T-cell (primary cell): ENCODE measurements at places on chromosomes 7 and 10.

DNA sequence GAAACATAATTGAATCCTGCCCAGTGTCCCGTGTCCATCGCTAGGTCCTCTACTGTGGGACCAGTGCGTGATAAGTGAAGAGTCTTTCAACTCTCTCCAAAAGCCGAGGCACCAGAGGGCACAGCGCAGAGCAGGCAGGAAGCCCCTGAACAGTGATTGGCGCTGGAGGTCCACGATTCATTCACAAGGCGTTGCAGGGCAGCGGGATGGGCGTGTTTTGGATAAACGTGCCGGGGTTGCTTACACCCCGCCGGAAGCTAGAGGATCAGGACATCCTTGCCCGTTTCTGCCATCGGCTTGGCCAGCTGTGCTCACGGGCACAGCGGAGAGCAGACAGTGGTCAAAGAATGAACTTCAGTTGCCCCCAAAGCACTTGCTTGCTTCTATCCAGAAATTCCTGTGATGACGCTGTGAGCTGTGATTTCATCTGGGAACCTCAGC, 86.0 kb upstream of the PFKP start:
- DNase-seq: no peak

GRCh38 chr7:138889582-138890498, 91.3 kb downstream of the KIAA1549 start:
- DNase-seq: no peak

DNA sequence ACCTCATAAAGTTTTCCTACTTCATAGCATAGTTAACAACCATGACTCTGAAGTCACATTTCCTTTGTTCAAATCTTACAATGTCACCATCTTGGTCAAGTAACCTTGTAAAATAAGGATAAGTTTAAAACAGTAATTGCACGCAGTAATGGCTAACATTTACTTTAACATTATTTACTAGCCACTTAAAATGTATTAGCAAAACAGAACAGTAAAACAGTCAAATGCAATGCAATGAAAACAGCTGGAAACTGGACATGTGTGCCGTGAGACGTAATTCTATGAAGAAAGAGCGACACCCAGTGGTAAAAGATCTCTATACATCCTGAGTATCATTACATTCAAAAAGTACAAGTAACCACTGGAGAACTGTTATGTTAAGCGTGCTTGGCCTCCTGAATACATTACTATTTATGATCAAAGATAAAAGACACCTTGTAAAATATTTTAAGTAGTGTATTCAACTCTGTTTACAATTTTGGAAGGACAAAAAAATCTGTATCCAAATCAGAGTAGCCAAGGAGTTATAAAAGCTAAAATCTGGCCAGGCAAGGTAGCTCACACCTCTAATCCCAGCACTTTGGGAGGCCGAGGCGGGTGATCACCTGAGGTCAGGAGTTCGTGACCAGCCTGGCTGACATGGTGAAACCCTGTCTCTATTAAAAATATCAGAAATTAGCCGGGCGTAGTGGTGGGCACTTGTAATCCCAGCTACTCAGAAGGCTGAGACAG, 27.2 kb downstream of the ATE1 start:
- no peak for DNase-seq

DNA sequence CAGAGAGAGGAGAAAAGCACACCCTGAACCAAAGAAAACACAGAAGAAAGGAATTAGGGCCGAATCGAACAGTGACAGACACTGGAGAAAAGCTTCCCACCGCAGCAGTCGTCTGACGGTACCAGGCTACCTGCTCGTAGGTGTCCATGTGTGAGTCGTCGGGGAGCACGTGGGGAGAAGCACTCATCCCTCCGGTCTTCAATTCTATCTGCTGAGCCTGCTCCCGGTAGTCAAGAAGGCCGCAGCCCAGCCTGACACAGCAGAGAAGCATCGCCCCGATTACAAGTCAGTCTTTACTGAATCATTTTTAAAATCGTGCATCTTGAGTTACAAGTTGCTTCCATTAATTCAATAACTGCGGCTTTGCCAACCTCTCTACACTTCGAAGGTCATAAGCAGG, 24.5 kb downstream of the PITRM1 start:
- no peak for DNase-seq

DNA sequence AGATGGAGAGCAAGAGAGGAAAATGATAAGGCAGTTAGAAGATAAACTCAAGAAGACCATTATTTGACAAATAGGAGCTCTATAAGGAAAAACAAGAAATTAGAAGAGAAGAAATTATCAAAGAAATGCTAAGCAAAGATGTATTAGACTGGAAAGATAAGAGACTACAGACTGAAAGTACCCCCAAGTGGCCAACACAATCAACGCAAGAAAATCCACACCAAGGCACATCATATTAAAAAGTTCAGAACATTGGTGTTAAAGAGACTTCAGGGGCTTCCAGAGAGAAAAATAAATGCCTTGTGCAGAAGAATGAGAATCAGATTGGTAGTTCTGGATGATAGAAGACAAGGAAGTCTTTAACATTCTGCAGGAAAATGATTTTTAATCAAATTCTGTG, 46.0 kb downstream of the SH2D4B start:
- DNase-seq: no peak

GRCh38 chr7:55129541-55130394, 111.0 kb downstream of the EGFR start:
- no peak for DNase-seq

- DNase-seq: no peak
Observed at GRCh38 chr7:108653526-108653925, 83.9 kb downstream of the DNAJB9 start.

DNA sequence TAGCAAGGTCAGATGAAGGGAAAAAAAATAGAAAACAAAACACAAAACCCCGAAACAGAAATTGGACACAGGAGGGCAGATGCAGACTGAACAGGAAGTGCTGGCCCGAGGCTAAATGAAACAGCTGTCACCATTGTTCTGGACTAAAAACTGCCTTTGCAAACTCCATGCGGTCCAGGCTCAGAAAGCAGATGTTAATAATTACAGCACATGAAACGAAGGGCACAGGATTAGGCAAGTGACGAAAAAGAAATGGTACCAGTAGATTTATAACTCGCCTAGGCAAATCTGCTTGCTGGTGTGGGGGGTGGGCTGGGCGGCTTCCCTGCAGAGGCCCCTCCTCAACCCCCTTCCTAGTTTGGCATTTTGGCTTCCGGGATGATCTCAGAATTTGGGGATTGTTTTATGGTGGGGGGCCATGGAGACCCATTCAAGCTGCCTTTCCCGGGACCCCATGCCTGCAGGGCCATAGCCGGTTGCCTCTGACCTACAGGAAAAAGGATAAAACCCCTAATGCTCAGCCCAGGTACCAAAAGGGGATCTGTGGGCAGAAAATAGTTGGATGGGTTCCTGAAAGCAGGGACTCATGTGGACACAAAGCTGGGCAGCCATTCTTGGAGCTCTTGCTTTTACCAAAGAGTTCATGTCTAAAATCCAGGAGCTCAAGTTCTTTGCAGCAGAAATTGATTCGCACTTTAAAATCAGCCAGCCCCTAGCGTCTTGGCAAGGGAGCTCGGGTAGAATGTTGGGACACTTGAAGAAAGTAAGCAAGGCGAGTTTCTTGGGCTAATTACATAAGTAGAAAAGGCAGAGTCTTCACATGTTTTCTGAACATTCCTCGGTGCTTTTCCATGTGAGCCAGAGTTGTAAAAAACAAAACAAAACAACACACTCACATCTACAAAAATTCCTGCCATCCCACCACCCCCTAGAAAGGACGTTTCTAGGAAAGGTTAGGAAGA, 39.0 kb upstream of the EMX2 start:
- DNase-seq: no peak

- DNase-seq: no peak
Observed at GRCh38 chr7:98186452-98187137, 24.6 kb upstream of the BHLHA15 start.

- DNase-seq: no peak
Observed at GRCh38 chr7:41103331-41103730, 599.6 kb downstream of the INHBA start.

DNA sequence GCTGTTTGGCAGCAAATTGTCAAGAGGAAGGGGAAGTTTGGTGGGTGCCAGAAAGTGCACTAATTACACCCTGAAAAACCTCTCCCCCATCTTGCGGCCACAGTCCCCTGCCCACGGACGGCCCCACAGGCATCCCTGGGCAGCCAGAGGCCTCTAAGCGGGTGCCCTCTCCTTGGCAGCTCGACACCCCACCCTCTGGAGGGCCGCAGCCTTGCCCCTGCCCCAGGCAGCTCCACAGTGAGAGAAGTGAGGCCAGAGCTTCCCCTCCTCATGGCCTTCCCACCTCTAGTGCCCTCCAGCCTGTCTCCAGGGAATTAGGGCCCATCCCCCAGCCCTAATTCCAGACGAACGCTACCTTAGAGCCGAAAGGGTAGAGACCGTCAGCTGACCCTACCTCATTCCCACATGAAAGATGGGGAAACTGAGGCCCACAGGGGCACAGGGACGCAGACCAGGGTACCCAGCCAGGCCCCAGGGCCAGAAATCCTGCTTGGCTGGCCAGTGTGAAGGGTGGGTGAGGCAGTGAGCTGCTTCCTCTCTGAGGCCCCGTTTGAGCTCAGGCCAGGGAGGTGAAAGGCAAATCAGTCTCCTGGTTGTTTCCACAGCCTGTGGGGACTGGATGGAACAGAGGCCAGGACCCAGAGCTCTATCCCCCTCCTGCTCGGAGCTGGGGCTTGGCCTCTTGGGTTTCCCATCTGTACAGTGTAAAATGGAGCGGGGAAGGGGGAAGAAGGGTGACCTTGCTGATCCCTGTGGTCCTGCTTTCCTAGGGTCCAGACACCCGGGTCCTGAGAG, 10.0 kb downstream of the ZCCHC24 start:
- no peak for DNase-seq

DNA sequence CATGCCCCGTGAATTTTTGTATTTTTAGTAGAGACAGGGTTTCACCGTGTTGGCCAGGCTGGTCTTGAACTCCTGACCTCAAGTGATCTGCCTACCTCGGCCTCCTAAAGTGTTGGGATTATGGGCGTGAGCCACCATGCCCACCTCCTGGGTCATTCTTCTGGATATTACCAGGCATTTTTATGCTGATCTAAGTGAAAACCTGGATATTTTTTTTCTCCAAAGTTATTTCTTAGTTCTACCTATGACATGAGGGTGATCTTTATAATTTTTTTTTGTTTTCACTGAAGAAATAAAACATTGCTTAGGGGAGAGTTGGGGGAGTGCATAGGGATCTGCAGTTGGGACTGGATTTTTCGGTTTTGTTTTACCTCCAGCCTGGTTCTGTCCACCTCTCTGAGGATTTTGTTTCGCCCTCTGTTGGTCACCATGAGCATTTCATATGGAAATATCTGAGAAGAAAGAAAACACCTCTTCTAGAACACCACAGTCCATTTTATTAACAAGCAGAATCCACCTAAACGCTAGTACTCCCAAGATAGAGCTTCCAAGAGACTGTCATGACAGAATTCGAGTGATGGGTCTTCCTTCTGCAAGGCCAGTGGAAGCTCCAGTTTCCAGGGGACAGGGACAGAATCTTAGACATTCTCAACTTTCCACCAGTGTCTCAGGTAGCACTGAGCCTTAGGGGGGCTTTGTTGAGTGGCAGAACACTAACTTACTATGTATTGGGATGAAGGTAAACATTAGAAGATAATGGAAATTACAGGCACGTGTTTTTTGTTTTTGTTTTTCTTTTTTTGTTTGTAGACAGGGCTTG, 33.4 kb upstream of the AFAP1L2 start:
- no peak for DNase-seq

DNA sequence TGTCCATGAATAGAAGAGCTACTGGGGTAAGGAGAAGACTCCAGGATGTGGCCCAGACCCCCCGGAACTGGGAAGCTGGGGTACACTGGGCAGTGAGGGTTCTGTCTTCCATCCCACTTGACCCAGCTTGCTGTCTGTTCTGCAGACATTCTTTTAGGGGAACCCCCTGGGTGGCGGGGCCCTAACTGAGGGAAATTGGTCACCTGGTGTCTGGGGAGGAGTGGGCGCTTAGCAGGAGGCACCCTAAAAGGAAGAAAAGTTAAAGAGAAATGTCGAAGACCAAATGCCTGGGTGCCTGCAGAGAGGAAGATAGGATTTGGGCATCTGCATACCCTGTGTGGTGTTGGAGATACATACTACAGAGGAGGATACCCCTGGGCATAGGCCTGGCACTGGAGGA, 1.0 kb downstream of the AP1S1 start:
- no peak for DNase-seq

DNA sequence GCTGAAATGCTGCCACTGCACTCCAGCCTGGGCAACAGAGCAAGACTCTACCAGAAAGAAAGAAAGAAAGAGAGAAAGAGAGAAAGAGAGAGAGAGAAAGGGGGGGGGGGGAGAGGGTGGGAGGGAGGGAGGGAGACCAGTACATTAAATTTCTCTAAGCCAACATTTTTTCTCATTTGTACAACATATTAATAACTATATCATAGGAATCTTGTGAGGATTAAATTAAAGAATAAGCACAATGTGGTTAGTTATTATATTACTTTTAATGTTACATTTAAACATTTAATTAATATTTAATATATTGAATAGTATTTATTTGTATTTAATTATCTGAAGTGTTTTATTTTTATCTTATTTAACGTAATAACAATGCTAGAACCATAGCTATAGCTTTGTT, 53.1 kb downstream of the PLXDC2 start:
- DNase-seq: no peak

- DNase-seq: no peak
Observed at GRCh38 chr10:66680886-66681285, 244.9 kb upstream of the LRRTM3 start.

DNA sequence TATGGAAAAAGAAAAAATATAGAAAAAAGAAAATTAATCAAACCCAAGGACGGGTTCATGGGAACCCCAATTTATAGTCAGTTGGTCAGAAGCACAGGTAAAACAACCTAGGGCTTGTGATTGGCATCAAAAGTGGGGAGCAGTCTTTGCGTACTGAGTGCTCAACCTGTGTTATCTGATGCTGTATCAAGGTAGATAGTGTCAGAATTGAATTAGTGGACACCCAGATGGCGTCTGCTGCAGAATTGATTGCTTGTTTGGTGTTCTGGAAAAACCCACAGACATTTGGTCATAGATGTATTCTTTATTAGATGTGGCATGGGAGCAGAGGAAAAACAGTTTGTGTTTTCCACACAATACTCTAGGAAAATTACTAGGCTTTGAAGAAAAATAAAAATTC, 39.6 kb downstream of the NEUROG3 start:
- no peak for DNase-seq

- no peak for DNase-seq
Observed at GRCh38 chr10:24118246-24118645, 90.7 kb upstream of the KIAA1217 start.

- DNase-seq: no peak
Observed at GRCh38 chr10:132743925-132744490, 41.9 kb downstream of the NKX6-2 start.

DNA sequence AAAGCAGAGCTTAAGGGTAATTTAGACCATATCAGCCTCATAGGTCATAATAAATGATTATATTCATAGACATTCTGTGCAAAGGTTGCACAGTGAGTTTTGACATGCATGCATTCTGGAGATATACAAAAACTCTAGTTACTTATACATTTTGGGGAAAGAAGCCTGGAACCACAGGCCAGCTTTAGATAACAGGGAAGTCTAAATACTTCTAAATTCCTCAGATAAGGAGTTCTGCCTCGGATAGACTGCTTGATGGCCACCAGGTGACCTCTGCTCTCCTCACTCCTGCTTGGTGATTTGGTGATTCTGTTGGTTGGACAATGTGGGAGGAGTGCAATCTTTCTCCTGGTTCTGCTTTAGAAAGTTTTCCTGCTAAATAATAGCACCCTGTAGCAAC, 77.9 kb downstream of the SGMS1 start:
- no peak for DNase-seq
